ENCODE measurements at places on chromosomes 12 and 14.

DNA sequence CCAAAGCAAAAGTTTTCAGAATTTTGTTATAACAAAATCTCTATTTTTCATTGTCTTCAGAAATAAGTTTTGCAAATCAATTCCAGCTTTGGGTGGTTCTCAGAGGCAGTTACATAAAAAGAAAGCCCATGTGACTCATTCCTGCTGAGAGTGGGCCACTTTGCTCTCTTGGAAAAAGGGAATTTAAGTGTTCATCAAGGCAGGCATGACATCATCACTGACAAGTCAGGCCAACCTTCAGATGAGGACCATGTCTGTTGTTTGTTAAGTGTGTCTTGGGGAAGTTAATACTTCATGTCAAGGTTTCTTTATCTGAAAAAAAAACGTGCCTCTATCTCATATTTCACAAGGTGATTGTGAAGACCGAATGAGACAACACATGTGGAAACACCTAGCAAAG, 519.8 kb upstream of the TMPO start:
- DNase-seq = no peak

- DNase-seq = peak; percentile 89
Observed at GRCh38 chr12:6323340-6323994, 13.0 kb downstream of the PLEKHG6 start.

DNA sequence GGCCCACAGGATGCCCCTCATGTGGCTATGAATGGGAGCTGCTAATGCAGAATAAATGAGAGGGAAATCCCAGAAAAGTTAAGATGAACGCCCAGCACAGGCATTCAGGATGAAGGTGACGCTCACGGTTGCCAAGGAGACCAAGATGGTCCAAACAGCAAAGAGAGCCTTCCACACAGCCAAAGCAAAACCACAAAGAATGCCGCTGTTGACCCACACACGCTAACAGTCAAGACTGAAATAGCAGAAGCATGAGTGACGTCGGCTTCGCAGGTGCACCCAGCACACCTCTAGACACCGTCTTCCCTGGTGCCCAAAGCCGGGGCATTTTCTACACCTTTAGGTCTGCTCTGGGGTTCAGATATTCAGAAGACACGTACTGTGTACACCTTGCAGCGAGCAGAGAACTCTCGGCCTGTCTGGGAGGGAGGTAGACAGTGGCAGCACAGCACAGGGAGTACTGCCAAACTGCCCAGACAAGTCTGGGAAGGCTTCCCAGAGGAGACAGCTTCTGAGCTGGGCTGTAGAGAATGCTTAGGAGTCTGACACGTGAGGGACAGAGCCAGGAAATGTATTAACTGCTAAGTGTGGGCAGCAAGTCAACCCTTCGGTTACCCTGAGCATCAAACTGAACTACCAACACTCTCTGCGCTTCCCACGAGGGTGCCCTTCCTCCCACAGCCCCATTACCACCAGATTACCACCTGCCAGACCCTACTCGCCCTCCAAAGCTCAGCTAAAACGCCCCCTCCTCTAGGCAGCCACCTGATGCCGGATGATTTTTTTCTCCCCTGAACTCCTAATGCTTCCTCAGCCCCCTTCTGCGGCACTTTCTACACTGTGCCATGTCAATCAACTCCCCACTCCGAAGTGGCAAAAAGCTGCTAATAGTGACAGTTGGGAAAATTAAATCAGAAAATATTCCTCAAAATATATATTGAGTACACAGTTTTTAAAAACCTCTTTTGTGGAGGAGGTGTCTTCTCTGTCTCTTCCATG, 50.1 kb downstream of the CCDC88C start:
- DNase-seq = peak; percentile 76

- DNase-seq = peak; percentile 51
Observed at GRCh38 chr14:35438910-35439713, 34.6 kb upstream of the NFKBIA start.

DNA sequence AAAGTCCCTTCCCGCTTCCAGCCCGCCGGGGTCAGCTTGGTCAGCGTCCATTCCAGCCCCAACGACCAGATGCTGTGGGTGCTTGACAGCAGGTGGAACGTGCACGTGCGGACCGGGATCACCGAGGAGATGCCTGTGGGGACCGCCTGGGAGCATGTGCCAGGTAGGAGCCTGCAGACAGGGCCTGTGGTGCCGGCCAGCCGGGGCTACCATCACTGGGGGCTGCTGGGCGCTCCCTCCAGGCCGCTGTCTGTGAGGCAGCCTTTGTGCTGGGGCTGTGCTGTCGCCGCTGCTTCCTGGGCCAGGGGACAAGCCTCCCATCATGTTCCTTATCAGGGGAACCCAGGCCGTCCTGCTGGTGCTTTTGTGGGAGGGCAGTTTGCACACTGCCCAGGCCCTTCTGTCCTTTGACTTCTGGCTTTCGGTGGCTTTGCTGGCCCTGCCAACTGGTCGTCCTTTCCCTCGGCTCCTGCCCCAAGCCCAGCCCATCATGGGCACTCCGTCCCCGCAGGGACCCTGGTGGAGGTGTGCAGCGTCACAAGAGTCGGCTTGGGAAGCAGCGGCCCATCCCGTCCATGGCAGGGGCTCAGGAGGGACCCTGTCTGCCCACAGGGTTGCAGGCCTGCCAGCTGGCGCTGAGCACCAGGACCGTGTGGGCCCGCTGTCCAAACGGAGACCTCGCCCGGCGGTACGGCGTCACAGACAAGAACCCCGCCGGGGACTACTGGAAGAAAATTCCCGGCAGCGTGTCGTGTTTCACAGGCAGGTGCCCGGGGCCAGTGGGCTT, 12.4 kb downstream of the ANKRD9 start:
- DNase-seq = peak; percentile 77

GRCh38 chr12:127263621-127264020, 1003.3 kb upstream of the TMEM132C start:
- no peak for DNase-seq

DNA sequence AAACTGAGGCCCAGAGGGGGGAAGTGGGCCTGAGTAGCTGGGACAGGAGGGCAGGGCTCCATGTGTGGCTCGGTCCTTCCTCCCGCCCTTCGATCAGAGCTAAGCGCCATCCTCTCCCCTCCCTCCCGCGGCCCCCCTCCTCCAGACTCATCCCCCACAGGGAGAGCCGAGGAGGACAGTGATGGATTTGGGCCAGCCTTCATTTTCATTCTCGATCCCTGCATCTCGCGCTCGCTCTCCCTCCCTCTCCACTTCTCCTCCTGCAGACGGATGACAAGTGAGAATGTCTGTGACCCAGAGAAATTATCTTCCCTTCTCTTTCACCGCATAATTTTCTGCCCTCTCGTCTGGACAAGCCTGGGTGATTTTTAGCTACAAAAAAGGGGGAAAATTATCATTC, 183.3 kb downstream of the RBM19 start:
- no peak for DNase-seq

- peak; percentile 34 for DNase-seq
Observed at GRCh38 chr14:80584744-80585505, 356.6 kb downstream of the CEP128 start.

GRCh38 chr12:25811656-25812126, 146.8 kb upstream of the RASSF8 start:
- DNase-seq = no peak

DNA sequence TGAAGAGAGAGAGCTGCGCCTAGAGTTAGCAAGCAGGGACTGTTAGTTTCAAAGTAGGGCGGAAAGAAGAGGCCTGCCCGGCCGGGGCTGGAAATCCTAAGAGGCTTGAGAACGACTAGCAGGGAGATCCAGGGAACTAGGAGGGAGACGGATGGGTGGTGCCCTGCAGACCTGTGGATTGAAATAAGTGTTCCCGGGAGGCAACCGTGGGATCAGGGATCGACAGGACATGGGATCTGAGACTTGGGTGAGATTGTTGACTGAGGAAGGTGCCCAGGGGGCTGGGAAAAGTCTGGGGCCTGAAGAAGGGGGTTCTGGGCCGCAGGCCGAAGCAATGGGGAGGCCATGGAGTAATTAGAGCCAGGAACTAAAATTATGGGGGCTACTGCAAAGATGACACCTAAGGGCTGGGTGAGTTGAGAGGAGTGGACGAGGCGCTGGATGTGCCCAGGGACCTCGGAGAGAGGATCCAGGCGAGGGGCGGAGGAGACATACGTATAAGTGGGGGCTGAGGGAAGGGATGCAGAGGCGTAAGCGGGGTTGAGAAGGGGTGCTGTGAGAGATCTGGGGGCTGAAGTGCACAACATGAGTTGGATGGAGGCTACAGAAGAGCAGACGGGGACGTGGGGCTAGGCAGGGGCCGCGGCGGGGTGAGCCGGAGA, 635 bp downstream of the LTA4H start:
- peak; percentile 51 for DNase-seq
